Endothelial cell (in vitro differentiated cells): ENCODE measurements at places on chromosomes 12 and 14.

DNA sequence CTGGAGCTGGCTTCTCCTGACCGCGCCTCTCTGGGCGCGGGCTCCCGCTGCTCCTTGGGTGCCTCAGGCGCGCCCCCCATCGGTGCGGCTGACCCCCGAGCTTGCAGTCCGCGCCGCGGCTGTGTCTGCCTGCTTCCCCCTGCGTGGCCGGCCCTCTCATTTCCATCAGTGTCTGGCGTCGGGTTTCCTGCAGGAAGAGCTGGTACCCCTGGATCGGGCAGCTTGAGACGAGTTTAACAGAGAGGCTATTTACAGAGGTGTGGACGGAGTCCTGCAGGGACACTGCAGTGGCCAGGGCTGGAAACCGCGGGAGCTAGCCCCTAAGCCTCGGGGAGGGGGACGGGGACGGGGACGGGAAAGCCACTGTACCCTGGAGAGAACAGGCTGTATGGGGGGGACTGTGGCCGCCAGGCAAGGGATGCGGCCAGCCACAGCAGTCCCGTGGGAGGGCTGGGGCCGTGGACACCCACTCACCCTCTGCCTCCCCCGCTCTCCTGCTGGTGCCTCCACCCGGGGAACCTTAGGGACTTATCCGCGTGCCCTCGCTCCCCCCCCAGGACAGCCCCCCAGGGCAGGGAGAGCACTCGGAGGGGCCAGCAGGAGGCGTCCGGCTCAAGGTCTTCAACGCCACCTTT lies 3.7 kb upstream of the CACNA2D4 start:
- DNase-seq: no peak

GRCh38 chr12:29561664-29562071 lies 64.2 kb upstream of the OVCH1 start:
- no peak for DNase-seq

- no peak for DNase-seq
Measured at GRCh38 chr12:129771238-129771637, 132.6 kb downstream of the TMEM132D start.

DNA sequence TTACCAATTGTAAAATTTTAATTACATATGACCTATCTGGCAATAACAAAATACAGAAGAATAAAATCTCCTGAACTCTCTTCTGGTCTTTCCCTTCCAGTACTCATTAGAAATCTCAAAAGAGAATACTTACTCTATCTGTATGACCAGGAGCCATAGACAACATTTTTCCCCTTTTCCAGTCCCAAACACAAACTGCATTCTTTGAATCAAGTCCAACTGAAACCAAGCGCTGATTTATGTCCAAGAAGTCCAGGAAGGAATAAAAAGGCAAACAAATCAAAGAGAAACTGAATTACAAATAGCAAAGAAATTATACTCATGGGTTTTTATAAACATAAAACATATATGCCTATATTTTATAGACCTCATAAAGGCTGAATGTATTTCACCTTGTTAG lies 46.7 kb downstream of the EML5 start:
- DNase-seq: no peak

DNA sequence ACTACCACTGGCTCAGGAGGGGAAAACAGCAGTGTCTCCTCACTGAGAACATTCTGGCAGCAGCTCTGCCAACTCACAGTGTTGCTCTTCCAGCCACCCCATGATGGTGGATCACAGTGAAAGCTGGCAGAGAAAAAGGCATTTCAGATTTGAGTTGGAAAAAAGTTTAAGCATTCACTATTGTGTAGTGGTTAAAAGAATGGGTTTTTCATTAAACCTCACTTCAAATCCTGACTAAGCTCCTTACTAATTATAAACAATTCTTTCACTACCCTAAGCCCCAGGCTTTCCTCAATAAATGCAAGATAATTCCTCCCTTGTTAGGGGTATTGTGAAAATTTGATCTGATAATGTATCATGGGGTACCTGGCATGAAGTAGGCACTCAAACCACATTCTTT lies 518.1 kb downstream of the SNAPC1 start:
- DNase-seq: no peak

DNA sequence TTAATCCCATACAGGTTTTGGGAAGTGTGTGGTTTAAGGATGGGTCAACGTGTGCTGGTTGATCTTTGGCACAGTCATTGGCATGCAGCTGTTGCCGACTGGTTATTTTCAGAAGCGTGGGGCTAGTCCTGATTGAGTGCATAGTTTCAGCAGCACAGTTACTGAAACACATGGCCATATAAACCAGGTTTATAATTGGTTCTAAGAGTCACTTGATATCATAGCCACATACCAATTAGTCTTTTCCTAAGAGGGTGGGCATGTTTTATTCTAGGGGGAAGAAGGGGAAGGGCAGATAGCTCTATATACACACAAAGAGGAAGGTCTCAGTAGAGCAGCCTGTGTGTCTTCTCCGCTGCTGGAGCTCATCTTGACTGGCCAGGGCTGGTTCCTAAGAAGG lies 11.0 kb upstream of the RPS6KL1 start:
- no peak for DNase-seq

- no peak for DNase-seq
Measured at GRCh38 chr14:89965839-89966238, 10.1 kb downstream of the TDP1 start.

GRCh38 chr12:124436366-124436765 lies 131.0 kb downstream of the NCOR2 start:
- DNase-seq: no peak

DNA sequence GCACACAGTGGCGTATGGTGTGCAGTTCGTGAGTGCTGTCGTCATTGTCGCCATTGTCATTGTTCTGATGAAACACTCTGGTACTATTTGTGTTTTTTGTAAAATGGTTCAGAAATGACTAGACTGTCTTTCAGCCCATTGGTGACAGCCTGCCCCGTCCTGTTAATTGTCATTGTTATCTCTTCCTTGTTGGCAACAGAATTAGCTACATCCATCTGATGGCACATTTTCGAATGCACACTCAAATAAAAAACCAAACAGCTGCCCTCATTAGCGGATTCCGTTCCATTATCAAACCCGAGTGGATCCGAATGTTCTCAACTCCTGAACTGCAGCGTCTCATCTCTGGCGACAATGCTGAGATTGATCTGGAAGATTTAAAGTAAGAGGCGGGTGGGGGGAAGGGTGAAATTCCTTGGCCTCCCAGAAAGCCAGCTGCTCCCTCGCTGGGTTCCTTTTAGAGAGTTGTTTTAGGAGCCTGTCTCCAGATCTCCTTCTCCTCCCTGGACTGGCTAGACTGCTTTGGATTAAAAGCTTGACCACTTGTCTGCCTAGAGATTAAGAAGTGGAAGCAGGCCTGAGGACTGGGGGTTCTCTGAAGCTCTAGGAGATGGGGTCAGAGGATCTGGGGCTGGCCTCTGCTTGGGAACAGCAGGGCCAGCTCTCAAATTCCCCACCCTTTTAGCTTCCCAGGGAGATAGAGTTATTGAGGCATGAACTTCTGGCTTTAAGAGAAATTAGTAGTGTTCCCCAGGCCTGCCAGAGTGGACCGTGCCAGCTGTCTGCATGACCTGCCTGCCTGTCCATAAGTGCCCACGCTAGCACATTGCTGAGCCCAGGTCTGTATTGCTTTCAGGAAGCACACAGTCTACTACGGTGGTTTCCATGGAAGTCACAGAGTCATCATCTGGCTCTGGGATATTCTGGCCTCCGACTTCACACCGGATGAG lies 43.3 kb downstream of the MMAB start:
- DNase-seq: no peak

- peak; percentile 26 for DNase-seq
Measured at GRCh38 chr14:74611650-74612349, at the start of gene LTBP2. Gene LTBP2 (minus strand): TSS chr14:74612237. CDS start chr14:74611944, 293 bp downstream.

GRCh38 chr12:49647827-49648711 lies 24.7 kb downstream of the PRPF40B start:
- no peak for DNase-seq

- DNase-seq: no peak
Measured at GRCh38 chr12:13342971-13343370, 146.4 kb downstream of the EMP1 start.

DNA sequence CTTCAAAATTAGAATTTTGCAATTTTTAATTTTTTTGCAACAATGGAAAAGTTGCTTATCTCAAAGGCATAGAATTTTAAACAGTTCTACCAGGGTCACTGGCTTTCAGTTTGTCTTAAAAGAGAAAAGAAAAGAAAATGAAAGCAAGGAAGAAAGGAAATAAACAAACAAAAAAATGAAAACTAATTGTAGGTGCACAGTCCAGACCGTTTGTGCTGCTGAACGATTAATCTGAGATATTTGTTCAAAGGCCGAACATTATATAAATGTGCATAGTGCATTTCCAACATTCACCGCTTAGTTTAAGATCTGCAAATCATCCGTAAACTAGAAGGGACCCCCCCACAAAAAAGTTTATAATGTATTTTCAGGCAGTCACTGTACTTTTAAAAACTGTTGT lies 5.5 kb upstream of the OTX2 start:
- DNase-seq: no peak

GRCh38 chr14:38158468-38158867 lies 49.2 kb upstream of the SSTR1 start:
- DNase-seq: no peak

DNA sequence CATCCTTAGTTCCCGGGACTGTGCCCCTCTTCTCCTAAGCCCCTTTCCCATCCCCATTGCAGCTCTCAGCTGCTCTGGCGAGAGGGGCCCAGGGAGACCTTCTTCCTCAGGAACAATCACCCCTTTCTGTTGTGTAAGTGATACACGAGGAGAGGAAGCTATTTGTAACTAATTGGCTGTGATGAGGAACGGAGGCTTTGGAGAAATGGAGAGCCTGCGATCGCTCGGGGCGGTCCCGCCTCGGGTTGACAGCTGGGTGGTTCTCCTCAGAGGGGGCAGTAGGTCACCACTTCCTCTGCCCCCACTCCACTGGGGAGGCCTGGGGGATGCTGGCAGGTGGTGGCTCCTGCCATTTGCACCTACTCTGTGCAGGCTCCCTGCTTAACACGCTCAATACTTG lies 6.6 kb upstream of the PGF start:
- DNase-seq: no peak

DNA sequence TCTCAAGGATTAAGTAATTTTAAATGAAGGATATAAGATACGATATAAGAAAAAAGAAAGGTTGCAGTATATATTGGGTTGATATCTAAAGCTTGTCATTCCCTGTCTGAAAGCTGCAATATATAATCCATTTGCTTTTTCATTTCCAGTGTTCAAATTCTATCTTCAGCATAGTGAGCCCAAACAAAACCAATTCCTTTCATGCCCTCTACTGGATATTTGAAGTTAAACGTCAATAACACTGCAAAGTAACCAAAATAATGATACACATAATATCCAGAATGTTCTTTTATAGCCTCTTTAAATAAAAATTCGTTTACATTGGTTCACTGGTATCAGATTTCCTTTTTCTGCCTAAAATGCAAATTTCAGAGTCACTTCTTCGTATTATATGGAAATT lies 64.5 kb upstream of the DAAM1 start:
- no peak for DNase-seq

DNA sequence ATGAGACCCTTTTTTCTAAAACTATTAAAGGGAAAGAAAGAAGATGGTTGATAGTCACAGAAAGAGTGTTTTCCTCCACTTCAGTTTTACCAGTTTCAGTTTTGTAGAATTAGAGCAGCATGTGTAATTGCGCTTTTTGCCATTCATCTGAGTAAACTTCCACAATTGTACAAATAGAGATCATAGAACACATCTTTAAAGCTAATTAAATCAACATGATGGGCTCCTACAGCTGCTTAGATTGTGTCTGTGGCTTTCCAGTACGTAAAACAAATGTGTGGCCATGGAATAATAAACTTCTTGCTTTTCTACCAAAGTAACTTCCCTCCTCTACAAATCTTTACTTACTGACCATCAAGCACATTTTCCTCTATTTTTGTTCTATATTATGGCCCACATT lies 84.2 kb upstream of the LRIG3 start:
- no peak for DNase-seq

GRCh38 chr14:86708846-86709339 lies 1178.9 kb downstream of the FLRT2 start:
- DNase-seq: no peak

DNA sequence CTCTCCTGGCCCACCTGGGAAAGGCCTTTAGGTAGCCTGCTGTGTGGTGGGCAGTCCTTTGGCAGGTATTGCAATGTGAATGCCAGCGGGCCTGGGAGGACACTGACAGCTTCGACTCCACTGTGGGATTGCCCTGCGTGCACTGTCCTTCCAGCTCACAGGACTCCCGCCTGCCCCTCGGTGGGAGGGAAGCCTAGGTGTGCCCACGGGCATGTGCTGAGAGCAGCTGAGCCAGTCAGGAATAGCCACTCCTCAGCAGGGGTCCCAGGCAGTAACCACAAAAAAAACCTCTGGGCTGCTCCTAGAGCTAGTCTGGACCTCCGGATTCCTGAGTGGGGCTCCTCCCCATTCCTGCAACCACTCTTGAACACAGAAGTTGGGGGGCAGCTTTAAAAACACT lies 278.2 kb downstream of the FOXN3 start:
- no peak for DNase-seq

DNA sequence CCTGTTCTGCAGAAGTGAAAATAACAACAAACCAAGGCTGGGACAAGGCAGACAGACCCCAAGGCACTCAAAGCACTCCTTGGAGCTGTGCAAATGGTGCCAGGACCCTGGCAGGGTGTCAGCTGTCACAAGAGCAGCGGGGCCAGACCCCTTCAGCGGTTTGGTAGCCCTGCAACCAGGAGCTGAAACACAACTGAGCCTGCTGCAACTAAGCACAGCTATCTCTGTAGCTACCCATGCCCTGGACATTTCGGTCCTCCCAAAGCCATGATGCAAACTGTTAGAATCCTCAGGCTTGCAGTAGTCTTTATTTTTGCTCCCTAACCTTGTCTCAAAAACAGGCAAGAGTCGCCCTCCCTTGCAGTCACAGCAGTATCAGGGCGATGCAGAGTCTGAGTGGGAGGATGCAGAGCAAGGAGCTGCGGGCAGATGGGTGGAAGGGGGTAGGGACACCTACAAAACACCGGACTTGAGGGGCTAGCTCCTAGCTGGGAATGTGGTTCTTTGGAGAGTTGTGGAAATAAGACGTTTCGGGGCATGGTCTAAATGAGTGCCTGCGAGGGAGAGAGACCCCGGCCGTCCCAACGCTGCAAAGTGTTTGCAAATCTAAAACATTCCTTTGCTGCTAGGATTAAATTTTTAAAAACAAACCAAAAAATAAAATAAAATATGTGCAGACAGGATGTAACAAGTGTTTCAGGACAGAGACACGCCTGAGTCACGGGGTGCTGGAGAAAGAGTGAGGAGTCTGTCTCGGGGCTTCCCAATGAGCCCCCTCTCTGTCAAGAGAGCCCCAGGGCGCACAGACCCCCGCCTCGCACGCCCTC lies 1.0 kb downstream of the NUAK1 start:
- DNase-seq: peak; percentile 11

GRCh38 chr12:106831699-106832098 lies 57.2 kb downstream of the RIC8B start:
- no peak for DNase-seq

DNA sequence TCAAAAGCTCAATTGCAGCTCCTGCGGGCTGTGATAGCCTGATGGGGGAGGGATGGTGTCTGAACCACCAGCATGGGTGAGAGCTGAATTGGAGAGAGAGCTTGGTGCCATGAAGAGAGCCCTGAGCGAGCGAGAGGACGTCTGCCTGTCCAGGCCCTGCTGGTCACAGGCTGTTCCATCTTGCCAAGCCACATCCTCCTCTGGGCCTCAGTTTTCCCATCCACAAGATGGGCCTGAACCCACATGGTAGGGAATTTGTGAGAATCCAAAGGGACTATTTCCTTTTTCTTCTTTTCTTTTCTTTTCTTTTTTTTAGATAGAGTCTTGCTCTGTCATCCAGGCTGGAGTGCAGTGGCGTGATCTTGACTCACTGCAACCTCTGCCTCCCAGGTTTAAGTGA lies 276.4 kb downstream of the VRK1 start:
- DNase-seq: no peak
